Stimulated activated CD8-positive, alpha-beta memory T cell treated with anti-CD3 and anti-CD28 coated beads, Interleukin-4, amount 100 ng/mL, for 48 hours (primary cell): ENCODE measurements at places on chromosomes 7 and 10.

DNA sequence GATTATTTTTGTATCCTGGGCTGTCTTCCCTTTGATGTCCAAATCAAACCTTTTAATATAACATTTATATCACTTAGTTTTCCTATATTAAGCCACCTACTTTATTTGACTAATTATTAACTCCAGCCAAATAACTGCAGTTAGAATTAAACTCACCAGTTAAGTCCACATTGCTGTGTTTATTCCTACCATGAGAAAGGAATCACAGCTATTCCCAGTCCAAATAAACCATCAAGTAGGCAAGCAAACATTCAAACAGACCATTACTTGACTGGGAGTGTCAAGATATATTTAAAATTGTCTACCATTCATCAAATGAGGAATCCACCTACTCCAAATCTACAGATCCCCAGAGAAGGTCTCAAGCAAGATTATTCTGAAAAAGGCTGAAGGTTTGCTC is 22.4 kb downstream of the PDE1C start:
- DNase-seq, result no peak

DNA sequence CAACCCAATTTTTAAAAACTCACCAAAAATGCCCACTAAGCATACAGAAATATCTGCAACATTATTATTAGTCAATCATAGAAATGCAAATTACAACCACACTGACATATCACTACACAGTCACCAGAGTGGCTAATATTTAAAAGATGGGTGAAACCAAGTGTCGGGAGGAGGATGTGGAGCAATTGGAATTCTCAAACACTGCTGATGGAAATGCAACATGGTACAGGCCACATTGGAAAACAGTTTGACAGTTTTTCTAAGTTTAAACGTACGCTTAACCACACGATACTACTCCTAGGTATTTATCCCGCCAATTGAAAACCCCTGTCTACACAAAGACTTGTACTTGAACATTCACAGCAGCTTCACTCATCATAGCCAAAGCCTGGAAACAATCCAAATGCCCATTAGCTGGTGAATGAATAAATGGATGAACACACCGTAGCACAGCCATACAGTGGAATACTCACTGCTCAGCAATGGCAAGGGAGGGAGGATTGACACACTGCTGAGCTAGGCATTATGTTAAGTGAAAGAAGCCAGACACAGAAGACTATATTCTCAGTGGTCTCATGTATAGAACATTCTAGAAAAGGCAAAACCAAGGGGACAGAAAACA is 16.3 kb downstream of the GCK start:
- no peak for DNase-seq

GRCh38 chr10:74077416-74077815 is 73.2 kb downstream of the AP3M1 start:
- DNase-seq, result no peak

- no peak for DNase-seq
Observed at GRCh38 chr10:30589441-30589840, 40.1 kb downstream of the LYZL2 start.

DNA sequence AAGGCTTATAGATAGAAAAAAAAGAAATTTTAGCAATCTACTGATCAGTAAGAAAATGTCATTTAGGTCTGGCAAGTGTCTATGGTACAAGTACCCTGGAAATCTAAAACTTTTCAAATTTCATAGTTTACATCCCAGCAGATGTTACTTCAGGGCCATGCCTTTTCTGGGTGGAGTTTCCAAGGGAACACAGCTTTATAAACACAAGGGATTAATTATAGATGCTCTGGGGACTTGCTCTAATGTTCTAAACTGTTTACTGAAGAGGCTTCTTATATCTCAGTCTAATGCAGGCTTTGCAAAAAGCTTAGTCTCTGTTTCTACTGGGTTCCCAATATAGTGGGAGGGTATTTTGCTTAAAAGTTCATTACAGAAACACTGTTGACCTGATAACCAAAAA is 3.1 kb downstream of the CD36 start:
- no peak for DNase-seq

DNA sequence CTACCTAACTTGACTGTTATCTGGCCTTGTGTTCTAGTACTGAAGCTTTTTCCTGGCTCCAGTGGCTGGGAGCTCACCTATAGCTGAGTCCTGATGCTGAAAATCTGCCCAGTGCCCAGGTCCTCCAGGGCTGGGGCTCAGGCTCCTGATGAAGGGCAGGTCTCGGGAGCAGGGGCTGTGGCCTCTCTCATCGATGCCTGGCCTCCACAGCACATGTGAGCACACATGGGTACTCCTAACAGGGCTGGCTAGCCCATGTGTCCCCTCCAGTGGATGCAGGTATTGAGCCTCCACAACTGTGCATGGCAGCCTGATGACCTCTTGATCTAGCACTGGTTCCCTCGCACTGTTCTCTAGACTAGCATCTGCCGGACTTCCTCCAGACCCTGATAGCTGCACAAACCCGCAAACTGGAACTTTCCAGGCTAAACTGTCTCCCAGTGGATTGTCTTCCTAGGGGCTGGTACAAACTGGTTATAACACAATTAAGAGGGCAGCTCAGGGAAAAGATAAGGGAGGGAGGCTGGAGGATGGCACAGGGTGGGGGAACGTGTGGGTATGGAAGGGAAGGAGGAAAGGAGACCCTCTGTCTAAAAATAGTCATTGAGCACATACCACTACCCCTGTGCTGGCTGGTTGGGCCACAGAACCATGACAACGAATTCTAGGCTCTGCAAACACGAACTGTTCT is 35.1 kb downstream of the PLAC9 start:
- no peak for DNase-seq

DNA sequence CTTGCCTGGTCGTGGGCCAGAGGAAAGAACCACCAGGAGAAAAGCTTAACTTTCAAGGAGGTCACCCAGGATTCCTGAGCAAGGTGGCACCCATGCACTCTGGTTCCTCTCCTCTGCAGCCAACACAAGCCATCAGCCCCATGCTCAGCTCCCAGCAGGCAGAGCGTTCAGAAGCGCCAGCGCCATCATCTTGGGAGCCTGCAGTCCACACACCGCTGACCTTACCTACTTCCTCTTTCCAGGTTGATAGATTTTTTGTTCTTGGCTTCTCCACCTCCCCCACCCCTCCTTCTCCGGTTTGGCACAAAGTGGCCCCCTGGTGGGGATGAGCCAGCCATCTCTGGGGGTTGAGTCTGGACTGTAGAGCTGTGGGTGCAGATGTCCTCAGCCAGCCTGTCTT is 1.7 kb upstream of the WDR86 start:
- no peak for DNase-seq

DNA sequence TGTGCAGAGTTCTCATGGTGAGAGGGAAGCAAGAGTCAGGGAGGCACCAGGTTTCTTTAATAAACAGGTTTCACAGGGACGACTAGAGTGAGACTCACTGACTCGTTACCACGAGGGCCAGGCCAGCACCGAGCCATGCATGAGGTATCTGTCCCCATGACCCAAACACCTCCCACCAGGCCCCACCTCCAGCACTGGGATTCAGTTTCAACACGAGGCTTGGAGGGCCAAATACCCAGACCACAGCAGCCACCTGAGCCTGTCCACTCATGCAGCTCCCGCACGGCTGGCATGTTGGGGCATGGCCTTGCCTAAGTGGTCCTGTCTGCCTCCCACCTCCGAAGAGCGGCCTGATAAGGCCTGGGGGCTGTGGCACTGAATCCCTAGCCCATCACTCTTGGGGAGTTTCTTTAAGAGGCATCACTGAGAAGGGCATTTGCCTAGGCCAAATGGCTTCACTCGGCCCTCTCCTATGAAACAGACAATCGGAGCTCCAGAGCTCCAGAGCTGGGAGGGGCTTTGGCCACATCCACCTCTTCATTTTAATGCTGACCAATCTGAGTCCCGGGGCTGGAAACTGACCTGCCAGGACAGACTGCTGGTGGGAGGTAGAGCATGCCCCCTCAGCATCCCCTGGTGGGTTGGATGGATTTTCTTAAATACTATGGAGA is 157.8 kb downstream of the DNAJB6 start:
- DNase-seq, result peak; percentile 38

GRCh38 chr7:106812027-106812643 is 52.9 kb upstream of the PIK3CG start:
- DNase-seq, result no peak

GRCh38 chr7:135924302-135924701 is 52.9 kb downstream of the MTPN start:
- no peak for DNase-seq
